ENCODE measurements at places on chromosomes 6 and 20. TPM values are rescaled to one million over a fixed set of nuclear protein-coding genes. Genes with fewer than 3 reads are reported as not detected.

The IRF4 gene
- polyA plus RNA-seq, result 0.48 TPM

The MEI4 gene
- polyA plus RNA-seq, result not detected

The GID8 gene
- 10.8 TPM for polyA plus RNA-seq

The WFDC5 gene
- polyA plus RNA-seq, result 3.7 TPM

The SLC17A3 gene
- not detected for polyA plus RNA-seq

The SLPI gene
- polyA plus RNA-seq, result 42.8 TPM

The OLIG3 gene
- not detected for polyA plus RNA-seq

The TAGAP gene
- polyA plus RNA-seq, result 1.4 TPM

The LPA gene
- polyA plus RNA-seq, result not detected

The NKAIN2 gene
- polyA plus RNA-seq, result 0.13 TPM

The RIN2 gene
- 19.4 TPM for polyA plus RNA-seq

The CLPSL1 gene
- polyA plus RNA-seq, result not detected

The ZNF311 gene
- 0.50 TPM for polyA plus RNA-seq

The MYCT1 gene
- 1.1 TPM for polyA plus RNA-seq

The CTSA gene
- polyA plus RNA-seq, result 48.4 TPM

The OR12D3 gene
- polyA plus RNA-seq, result not detected

The LGSN gene
- not detected for polyA plus RNA-seq

The GPR6 gene
- not detected for polyA plus RNA-seq

The CASS4 gene
- 0.76 TPM for polyA plus RNA-seq

The TBX18 gene
- 0.53 TPM for polyA plus RNA-seq

The SEMG1 gene
- polyA plus RNA-seq, result not detected

The POU5F1 gene
- 2.6 TPM for polyA plus RNA-seq

The MRPL2 gene
- 40.0 TPM for polyA plus RNA-seq

The LINC00237 gene
- not detected for polyA plus RNA-seq

The CNR1 gene
- polyA plus RNA-seq, result 0.98 TPM

Data from stomach (tissue), 19 donors.